ENCODE measurements at places on chromosomes 4 and X. TPM values are rescaled to one million over a fixed set of nuclear protein-coding genes. Genes with fewer than 3 reads are reported as not detected.
A peak's percentile ranks its signal among the peaks of the same experiment; 100 is the strongest.

- DNase-seq = no peak
Measured at GRCh38 chr4:147117431-147117830, 171.8 kb upstream of the TTC29 start.

The CPE gene
- polyA plus RNA-seq = 18.2 TPM

The PRSS12 gene
- polyA plus RNA-seq = 137 TPM

The ARSD gene
- polyA plus RNA-seq = 19.8 TPM

- no peak for DNase-seq
Measured at GRCh38 chr4:111037591-111038360, 414.9 kb upstream of the PITX2 start.

The KLHL5 gene
- polyA plus RNA-seq = 37.0 TPM

The CAPN6 gene
- not detected for polyA plus RNA-seq

GRCh38 chr4:88967883-88968331 is 89.1 kb downstream of the FAM13A start:
- no peak for DNase-seq

The FREM3 gene
- polyA plus RNA-seq = 0.03 TPM

DNA sequence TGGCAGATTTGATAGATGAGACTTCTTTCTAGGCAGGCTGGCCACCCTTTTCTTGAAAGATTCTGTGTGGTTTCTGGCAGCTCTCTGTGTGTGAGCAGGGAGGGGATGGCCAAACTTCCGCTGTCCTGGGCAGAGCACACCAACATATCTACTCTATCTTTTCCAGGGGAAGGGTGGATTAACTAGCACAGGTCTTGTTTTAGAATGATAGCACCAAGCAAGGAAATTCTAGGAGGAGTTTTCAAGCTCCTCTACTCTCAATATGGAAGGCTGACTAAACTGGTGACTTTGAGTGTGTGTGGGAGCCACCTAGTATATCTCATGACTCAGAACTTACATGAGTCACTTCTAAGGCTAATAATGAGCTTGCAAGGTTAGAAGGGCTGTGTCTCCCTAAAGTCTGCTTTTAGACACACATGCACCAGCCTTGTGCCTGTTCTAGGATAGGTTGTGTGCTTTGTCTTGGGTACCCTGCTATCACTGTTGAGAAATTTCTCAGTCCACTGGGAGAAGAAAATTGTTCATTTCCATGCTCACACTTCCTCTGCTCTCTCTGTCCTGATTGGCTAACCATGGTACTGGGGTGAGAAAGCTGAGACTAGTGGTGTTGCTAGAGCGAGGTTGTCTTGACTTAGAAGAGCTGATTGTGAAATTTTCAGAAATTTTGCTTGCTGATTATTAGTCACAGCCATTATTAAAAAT is 72.9 kb downstream of the YIPF6 start:
- no peak for DNase-seq

The NEUROG2 gene
- polyA plus RNA-seq = not detected

GRCh38 chr4:173169178-173169427 is 492 bp downstream of the GALNT7 start:
- no peak for DNase-seq

The DCX gene
- 0.26 TPM for polyA plus RNA-seq

- DNase-seq = no peak
Measured at GRCh38 chr4:8289151-8289750, 19.7 kb downstream of the HTRA3 start.

- peak; percentile 8 for DNase-seq
Measured at GRCh38 chr4:149264093-149264733, 551.4 kb downstream of the IQCM start.

GRCh38 chrX:17560385-17560784 is 176.9 kb upstream of the SCML1 start:
- no peak for DNase-seq

GRCh38 chrX:102835504-102836146 is 101.4 kb upstream of the RAB40AL start:
- no peak for DNase-seq

DNA sequence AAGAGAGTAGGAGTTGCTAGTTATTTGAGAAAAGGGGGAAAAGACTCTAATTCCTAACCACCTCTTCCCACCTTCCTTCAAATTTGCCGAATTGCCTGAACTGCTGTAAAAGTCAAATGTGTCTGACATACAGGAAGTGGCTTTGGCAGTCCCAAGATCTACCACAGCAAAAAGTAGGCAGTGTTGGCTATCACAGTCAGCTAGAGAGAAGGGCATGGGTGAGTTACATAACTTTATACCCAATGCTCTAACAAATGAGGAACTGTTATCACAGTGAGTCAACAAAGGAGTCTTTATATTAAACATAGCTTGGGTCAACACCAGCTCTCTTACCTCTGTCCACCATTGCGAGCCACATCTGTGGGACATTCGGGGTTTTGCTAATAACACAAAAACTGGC is 2.4 kb upstream of the MBNL3 start:
- DNase-seq = no peak

GRCh38 chrX:8988446-8988845 is 45.5 kb downstream of the FAM9B start:
- DNase-seq = no peak

The SGMS2 gene
- polyA plus RNA-seq = 0.86 TPM

- no peak for DNase-seq
Measured at GRCh38 chrX:14508025-14508690, 21.2 kb upstream of the GLRA2 start.

DNA sequence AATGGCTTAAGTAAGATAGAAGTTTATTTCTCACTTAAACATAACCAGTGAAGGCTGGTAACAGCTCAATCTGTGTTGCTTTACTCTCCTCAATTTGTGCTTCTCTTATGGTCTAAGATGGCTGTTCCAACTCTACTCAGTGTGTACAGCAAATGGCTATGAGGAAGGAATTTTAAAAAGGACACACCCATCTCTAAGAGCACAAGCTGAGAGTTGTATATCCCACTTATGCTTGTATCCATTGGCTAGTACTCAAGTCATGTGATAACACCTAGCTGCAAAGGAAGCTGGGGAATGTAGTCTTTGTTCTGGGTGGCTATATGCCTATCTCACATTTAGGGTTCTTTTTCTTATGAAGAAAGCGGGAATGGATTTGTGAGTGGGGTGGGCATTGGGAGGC is 63.3 kb downstream of the GPAT3 start:
- DNase-seq = no peak

GRCh38 chr4:185204238-185204910 is 574 bp upstream of the CFAP97 start:
- no peak for DNase-seq

The GUCY1B1 gene
- 0.38 TPM for polyA plus RNA-seq

DNA sequence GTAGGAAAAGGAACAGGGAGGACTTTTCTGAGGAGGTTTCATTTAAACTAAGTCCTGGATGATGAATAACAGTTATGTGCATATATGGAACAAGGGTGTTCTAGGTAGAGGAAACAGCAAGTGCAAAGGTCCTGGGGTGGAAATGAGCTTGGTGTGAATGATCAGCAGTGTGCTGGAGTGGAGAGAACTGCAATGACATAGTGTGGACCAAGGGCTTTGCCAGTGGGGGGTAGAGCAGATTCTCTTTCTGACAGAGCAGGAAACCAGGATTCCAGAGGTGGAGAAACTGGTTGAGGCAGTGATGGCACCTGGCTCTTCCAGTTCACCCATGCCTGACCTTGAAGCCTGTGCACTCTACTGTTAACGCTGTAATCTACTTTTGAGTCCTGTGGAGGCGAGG is 1.7 kb downstream of the PPP1R3F start:
- no peak for DNase-seq

GRCh38 chrX:54894159-54894558 is 26.5 kb upstream of the TRO start:
- no peak for DNase-seq

GRCh38 chr4:73599182-73599581 is 21.1 kb downstream of the RASSF6 start:
- no peak for DNase-seq

GRCh38 chr4:24858550-24858949 is 54.3 kb downstream of the CCDC149 start:
- DNase-seq = no peak

DNA sequence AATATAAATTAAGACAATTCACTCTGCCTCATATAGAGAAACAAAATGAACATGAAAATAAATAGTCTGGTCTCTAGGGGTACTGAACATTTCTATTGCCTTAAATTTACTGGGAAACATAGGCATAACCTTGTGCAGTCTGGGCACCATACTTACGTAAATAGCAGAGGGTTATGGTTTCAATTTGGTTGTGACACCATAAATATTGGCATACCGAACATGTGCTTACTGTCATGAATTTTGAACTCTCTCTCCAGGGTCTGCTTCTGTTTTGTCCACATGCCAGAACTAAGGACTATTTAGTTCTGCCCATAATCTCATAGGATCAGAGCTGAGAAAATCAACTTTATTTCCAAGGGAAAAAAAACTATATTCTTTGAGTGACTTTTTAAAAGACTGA is 17.6 kb downstream of the PDGFC start:
- DNase-seq = no peak

The KIAA1210 gene
- polyA plus RNA-seq = not detected

The DRP2 gene
- polyA plus RNA-seq = 0.21 TPM

- DNase-seq = no peak
Measured at GRCh38 chr4:172631832-172632231, 536.8 kb upstream of the GALNT7 start.

- peak; percentile 84 for DNase-seq
Measured at GRCh38 chrX:129957241-129958082, 25.0 kb upstream of the BCORL1 start.

Data from SK-N-SH (cell line).